HFFc6 (cell line): ENCODE measurements at places on chromosomes 2 and 18. TPM values are rescaled to one million over a fixed set of nuclear protein-coding genes. Genes with fewer than 3 reads are reported as not detected.

DNA sequence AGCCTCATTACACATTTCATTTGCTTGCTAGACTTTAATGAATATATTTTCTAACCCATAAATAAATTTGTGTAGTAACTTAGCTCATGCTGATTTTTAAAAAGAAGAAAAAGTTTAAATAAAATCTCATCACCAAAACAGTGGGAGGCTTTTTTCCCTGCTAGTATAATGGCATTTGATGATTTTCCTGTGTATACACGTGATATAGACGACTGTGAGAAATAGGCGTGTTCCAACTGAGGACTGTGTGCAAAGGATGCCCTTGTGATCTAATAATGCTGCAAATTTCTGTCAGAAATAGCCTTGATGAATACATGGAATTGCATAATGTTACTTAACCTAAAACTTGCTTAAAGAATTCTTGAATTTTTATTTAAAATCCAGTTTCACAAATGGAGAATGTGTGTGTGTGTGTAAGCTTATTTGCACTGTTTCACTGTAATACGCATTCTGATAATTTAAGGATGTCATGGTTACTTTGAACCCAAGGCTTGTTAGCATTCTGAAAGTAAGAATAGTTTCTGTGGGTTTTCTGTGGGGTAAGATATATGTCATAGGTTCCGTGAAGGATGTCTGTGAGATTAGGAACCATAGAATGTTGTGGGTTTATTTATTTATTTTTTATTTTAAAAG is 178.0 kb downstream of the DLGAP1 start:
- DNase-seq = no peak

DNA sequence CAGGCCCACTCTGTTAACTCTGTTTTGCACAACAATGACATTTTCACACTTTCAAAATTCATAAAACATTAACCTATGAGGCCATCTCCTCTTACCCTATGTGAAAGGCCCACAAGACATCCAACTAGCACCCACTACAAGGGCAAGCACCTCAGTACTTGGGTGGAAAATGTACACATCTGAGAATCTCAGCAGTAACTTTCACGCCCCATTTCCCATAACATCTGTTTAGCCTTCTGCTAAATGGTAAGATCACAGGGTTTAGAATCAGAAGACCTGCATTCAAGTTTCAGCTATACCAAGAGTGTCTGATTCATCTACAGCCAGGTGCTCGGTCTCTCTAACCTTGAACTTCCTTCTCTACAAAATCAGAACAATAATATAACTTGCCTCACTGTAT is 89.2 kb downstream of the SP100 start:
- no peak for DNase-seq

DNA sequence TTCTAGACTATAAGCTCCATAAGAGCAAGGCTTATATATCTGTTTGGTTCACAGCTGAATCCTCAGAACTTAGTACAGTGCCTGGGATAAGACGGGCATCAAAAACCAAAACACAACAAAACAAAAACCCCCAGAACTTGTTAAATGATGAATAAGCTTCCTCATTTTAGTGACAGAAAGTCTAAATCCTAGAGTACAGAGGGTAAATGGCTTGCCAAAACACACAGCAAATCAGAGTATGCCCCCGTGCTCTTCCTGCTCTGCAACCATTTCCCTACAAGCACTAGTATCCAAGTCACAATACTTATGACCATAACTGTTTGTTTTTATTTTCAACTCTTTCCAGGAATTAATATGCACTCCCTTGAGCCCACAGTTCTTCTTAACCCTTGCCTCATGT is 10.1 kb downstream of the ZNF521 start:
- no peak for DNase-seq

CUL3 gene
- 80.9 to 86.3 TPM (median 85.1 TPM) in 3 replicates for total RNA-seq

GRCh38 chr2:109558076-109558882 is 55.5 kb downstream of the SEPTIN10 start:
- DNase-seq = peak; percentile 89

DNA sequence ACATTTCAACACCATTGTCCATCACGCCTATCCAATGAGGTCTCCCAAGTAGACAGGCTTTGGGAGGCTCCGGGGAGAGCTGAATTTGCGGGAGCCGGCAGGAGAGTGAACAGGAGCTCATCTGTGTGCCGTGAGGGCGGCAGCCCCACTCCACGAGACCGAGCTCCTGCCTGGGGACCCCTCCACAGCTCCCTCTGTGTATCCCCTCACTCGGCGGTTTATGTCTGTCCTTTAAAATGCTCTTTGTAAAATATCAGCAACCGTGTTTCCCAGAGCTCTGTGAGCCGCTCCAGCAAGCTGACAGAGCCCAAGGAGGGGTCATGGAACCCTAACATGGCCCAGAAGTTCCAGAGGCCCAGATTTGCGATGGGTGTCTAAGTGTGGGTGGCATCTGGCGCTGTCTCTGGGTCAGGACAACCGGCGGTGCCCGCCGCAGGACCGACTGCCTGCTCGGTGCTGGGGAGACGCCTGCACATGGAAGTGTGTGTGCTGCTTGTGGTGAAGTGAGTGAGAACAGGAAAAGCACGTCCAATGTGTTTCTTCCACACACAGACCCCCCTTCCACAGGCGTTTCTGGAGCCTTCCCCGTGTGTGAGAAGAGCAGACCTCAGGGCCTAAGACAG is 34.8 kb downstream of the SLC66A2 start:
- DNase-seq = no peak

FAM237A gene
- not detected in 3 replicates for total RNA-seq

GRCh38 chr2:101788565-101788964 is 91.1 kb downstream of the MAP4K4 start:
- no peak for DNase-seq

DNA sequence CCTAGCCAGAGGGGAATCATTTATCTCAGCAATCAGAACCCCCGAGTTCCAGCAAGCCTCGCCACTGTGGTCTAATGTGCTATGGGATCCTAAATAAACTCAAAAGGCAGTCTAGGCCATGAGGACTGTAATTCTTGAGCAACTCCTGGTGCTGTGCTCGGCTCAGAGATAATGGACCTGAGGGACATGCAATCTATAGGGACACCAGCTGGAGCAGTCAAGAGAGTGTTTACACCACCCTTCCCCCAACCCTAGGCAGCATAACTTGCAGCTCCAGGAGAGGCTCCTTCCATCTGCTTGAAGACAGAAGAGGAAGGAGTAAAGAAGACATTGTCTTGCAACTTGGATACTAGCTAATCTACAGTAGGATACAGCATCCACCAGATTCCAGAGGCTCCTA is 225.5 kb upstream of the KLHL14 start:
- no peak for DNase-seq

RAMP1 gene
- total RNA-seq = 0.69 to 1.3 TPM (median 0.87 TPM) in 3 replicates

DNA sequence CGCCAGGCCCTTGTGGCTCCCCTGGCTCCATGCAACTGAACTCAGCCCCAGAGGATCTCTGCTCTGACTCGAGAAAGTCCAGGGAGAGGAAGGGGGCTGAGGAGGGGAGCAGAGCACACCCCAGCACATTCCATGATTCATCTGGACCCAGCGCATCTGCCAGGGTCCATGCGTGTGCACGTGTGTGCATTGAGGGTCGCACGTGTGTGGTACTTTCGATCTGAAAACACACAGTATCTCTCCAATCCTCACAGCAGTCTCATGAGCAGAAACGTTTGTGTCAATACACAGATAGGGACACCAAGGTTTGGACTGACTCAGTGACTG is 146.4 kb upstream of the ID2 start:
- no peak for DNase-seq

DNA sequence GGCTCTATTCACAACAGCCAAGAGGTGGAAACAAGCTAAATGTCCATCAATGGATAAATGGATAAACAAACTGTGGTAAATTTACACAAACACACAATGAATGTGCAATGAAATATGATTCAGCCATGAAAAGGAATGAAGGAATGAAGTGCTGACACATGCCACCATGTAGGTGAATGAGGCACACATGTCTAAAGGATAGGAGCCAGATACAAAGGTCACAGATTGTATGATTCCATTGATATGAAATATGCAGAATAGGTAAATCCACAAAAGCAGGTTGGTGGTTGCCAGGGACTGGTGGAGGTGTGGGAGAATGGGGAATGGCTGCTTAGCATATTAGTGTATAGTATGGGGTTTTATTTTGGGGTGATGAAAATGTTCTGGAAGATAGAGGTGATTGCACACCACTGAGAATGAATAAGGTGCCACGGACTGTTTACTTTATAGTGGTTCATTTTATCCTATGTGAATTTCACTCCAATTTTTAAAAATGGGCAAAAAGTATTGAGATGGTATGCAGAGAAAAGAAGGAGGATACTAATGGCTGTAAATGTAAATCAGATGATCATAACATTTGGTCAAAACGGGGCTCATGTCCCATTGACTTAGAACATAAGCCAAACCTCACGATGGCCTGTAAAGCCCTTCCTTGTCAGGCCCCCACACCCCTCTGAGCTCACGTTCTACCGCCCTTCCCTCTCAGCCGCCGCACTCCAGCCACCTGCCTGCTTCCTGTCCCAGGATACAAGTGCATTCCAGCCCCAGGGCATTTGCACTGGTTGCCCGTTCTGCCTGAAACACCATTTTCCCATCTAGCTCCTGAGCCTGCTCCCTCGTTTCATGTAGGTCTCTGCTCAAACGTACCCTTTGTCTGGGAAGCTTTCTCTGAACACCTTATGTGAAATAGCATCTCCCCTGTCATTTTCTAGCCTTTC is 165.5 kb downstream of the DDX1 start:
- DNase-seq = no peak

DNA sequence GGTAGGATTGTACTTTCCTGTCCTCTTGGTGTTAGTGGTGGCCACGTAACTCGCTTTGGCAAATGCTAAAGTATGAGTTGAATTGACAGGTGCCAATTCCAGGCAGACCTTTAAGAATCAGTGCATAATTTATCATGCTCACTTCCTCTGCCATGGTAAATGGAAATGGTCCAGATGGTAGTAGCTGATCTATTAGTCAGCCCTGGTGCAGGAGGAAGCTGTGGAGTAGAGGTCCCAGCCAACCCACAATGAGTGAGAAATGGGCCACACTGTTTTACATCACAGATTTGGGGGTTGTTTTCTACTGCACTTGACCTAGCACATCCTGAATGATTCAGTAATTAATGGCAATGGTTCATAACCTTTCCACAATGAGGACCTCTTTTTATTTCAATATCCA is 104.4 kb downstream of the RGPD3 start:
- DNase-seq = no peak

DNA sequence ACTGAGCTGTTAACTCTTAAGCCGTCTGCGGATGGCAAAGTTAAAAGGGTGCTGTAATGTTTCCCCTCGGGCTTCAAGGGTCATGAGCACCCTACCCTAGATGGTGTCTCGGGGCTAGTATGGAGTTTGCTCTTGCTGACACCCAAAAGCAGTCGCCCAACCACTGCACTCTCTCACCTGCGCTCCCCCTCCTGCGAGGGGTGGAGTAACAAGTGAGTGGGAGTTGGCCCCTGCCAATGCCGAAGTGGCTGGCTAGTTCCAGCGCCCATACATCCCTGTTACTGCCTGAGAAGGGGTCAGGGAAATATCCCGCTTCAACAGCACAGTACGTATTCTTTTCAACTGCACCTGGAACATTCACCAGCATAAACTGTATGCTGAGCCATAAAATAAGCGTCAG is 47.5 kb downstream of the FAM117B start:
- DNase-seq = no peak

TEKT4 gene
- total RNA-seq = not detected in 3 replicates

ABCG8 gene
- total RNA-seq = not detected in 3 replicates

GRCh38 chr18:8800445-8800844 is 95.1 kb downstream of the MTCL1 start:
- DNase-seq = peak; percentile 97

GRCh38 chr2:145096582-145096981 is 576.7 kb upstream of the ZEB2 start:
- peak; percentile 79 for DNase-seq

DNA sequence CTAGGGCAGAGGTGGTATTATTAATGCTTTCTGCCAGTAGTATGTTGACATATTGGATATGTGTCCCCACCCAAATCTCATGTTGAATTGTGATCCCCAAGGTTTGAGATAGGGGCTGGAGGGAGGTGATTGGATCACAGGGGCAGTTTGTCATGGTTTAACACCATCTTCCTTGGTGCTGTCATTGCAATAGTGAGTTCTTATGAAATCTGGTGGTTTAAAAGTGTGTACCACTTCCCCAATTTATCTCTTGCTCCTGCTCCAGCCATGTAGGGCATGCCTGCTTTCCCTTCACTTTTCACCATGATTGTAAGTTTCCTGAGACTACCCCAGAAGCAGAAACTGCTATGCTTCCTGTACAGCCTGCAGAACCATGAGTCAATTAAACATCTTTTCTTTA is 47.1 kb upstream of the THSD7B start:
- DNase-seq = no peak

LRP2 gene
- total RNA-seq = 0.05 TPM in 1 of 2 replicates, not detected in the other

- DNase-seq = no peak
Measured at GRCh38 chr2:96596596-96596995, 41.5 kb downstream of the KANSL3 start.

- no peak for DNase-seq
Measured at GRCh38 chr2:52386433-52387030, 1354.6 kb upstream of the NRXN1 start.

GRCh38 chr2:23028106-23028505 is 356.9 kb upstream of the KLHL29 start:
- no peak for DNase-seq

GRCh38 chr2:163264341-163264740 is 425.8 kb upstream of the KCNH7 start:
- DNase-seq = no peak

DNA sequence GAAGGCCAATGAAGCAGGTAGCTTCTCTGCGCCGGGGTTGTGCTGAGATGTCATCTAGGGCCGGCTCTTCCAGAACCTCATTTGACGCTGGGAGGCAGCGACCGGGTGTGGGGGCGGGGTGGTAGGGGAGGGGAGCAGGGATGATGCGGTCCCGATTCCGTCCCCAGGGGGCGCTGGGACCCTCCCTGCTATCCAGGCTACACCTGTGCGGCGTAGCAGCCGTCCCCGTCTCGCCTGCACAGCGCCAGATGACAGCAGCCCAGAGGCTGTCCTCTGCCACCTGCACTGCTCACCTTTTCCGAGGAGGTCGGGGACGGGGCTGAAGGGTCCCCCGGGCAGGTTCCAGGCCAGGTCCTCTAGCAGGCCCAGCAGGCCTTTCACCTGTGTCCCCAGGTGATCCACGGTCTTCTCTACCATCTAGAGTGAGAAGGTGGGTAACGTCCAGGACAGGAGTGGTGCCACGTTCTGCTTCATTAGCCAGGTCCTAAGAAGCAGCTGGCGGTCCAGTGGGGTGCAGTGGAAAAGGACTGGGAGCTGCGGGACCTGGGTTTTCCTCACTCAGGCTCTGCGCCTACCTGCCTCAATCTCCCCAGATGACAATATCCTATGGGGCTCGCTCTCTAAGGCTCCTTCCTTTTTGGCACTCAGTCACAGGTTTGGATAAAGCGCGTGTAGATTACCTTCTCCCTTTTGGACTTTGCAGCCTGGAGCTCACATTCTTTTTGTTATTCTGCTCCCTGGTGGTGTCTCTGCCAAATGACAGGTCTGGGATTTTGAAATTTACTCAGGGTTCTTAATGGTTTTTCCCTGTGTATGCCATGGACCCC is 56.0 kb upstream of the RAB6C start:
- DNase-seq = peak; percentile 28

DNA sequence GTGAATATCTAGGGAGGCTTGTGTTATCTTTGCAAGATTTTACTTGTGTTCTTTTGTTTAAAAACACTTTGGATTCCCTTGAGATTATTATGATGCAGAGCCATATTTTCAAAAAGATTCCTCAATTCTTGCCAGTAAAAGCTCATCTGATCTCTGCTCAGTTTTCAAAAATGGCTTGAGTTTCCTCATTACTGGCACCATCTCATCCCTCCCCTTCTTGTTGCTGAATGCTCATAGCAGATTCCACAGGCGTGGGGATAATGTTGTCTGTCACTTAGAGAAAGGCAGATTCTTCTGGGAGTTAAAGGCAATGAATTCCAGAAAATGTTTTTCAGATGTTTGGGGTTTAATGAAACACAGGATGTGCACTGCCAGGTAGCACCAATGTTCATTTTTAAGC is 170.4 kb upstream of the TANK start:
- no peak for DNase-seq
